ENCODE measurements at places on chromosomes 1 and 21. TPM values are rescaled to one million over a fixed set of nuclear protein-coding genes. Genes with fewer than 3 reads are reported as not detected.
A peak's percentile ranks its signal among the peaks of the same experiment; 100 is the strongest.

Gene AQP10
- total RNA-seq, result not detected

DNA sequence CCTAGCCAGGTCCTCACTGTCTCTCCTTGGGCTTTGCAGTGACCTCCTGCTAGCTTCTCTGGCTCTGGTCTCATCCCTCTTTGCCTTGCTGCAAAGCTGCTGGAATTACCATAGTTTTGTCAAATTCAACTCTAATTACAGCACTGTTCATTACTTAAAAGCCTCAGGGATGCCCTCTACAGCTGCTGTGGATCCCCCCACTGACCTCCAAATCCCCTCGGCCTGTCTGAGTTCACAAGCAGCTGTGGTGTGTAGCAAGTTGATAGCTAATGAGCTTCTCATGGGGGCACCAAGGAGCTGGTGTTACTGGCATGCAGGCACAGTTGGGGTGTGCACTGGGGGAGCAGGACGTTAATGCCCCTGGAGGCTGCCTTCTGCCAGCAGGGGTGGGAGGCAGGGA, 24.8 kb downstream of the NIPAL3 start:
- H3K27ac ChIP-seq, result no peak overlapping the region
- peaks cover 13% of the 10 kb centered on the region for H3K36me3 ChIP-seq
- H3K4me3 ChIP-seq, result no peak overlapping the region

- H3K27ac ChIP-seq, result no peak overlapping the region
- peak; percentile 49 for DNase-seq
- H3K4me3 ChIP-seq, result no peak overlapping the region
- H3K4me1 ChIP-seq, result no peaks in the 10 kb centered on the region
Observed at GRCh38 chr1:201385299-201385891, 7.9 kb upstream of the TNNT2 start.

DNA sequence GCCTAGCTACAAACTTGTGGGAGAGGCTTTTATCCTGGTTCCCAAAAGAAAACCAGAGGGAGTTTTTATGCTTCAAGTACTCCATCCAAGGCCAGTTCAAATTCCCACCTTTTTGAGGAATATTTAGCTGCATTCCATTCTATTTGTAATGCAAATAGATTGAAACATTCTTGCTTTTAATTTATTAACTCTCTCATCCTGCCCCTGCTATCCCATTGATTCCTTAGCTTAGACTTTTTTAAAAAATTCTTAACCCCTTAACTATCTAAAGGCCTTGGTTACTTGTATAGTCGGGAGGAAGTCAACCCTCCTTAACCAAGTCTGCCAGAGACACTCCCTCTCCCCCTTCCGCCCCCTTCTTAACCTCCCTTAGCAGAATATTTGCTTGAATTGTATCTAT, 2.5 kb upstream of the MOV10 start:
- H3K27ac ChIP-seq, result no peak overlapping the region
- no peak for DNase-seq
- H3K36me3 ChIP-seq, result peaks cover 85% of the 10 kb centered on the region
- no peaks in the 10 kb centered on the region for H3K27me3 ChIP-seq

- no peak overlapping the region for H3K4me3 ChIP-seq
- peaks cover 41% of the 10 kb centered on the region for H3K4me1 ChIP-seq
- no peak overlapping the region for H3K27ac ChIP-seq
Observed at GRCh38 chr1:40799351-40799867, 15.8 kb downstream of the KCNQ4 start.

Gene CLCA1
- not detected for total RNA-seq

GRCh38 chr1:56213068-56213467, 366.3 kb downstream of the PLPP3 start:
- DNase-seq, result no peak
- H3K36me3 ChIP-seq, result no peaks in the 10 kb centered on the region
- H3K27ac ChIP-seq, result no peak overlapping the region

All from activated CD4-positive, alpha-beta memory T cell treated with anti-CD3 and anti-CD28 coated beads, Interleukin-2, amount 10 ng/mL, durations not matched to agents 7 days and 5 days (primary cell).